ENCODE measurements at places on chromosomes 16 and 17. TPM values are rescaled to one million over a fixed set of nuclear protein-coding genes. Genes with fewer than 3 reads are reported as not detected.

Gene SGCA
- not detected for total RNA-seq

Gene NPIPB9
- total RNA-seq = 6.6 TPM

Gene HYDIN
- total RNA-seq = not detected

Gene CXCL16
- 3.1 TPM for total RNA-seq

Gene NPIPA7
- 7.7 TPM for total RNA-seq

Gene ACSM5
- total RNA-seq = not detected

Gene CLEC3A
- not detected for total RNA-seq

Gene KRT15
- 0.18 TPM for total RNA-seq

Gene HES7
- not detected for total RNA-seq

Gene VMO1
- 0.82 TPM for total RNA-seq

Gene KRTAP4-4
- not detected for total RNA-seq

Gene GP1BA
- total RNA-seq = not detected

Gene GUCY2D
- 0.06 TPM for total RNA-seq

Gene GRAP
- 26.5 TPM for total RNA-seq

Gene NGFR
- 0.40 TPM for total RNA-seq

Gene OR2C1
- total RNA-seq = not detected

Gene BTBD17
- not detected for total RNA-seq

Gene PRRT2
- 4.4 TPM for total RNA-seq

Gene VASN
- 0.68 TPM for total RNA-seq

Gene NLK
- 13.3 TPM for total RNA-seq

Gene LPCAT2
- total RNA-seq = 0.79 TPM

Gene KCNH4
- 0.20 TPM for total RNA-seq

Gene DUSP14
- 9.0 TPM for total RNA-seq

Gene LHX1
- not detected for total RNA-seq

Gene KRT36
- total RNA-seq = not detected

Gene GRB7
- not detected for total RNA-seq

Gene SAMD14
- 0.33 TPM for total RNA-seq

Gene MYL11
- total RNA-seq = not detected

Gene WFDC1
- total RNA-seq = not detected

Gene CCDC200
- not detected for total RNA-seq

Gene PPY
- total RNA-seq = not detected

Gene FOXC2
- total RNA-seq = not detected

Gene CARD14
- total RNA-seq = not detected

Gene MT1G
- 4.1 TPM for total RNA-seq

Gene ZNF19
- total RNA-seq = 9.4 TPM

Gene SERPINF2
- total RNA-seq = 2.9 TPM

Gene NF1
- total RNA-seq = 32.3 TPM

Gene UTS2R
- total RNA-seq = not detected

Gene CES3
- 0.86 TPM for total RNA-seq

Gene PHKB
- total RNA-seq = 62.9 TPM

Gene CD7
- total RNA-seq = 135 TPM

Gene SPN
- total RNA-seq = 172 TPM

Gene USH1G
- total RNA-seq = not detected

Gene NOL3
- total RNA-seq = 4.1 TPM

Gene OTOP3
- not detected for total RNA-seq

Gene TEKT1
- total RNA-seq = not detected
